ENCODE measurements at places on chromosomes 3 and 15.

- DNase-seq, result peak; percentile 64
These were observed 2.9 kb upstream of the PRRT3 start for GRCh38 chr3:9955067-9955502.

- DNase-seq, result no peak
These were observed 167.6 kb downstream of the SCAPER start for GRCh38 chr15:76737573-76737972.

- DNase-seq, result no peak
These were observed 28.5 kb downstream of the PLXNA1 start for GRCh38 chr3:127011270-127011992.

DNA sequence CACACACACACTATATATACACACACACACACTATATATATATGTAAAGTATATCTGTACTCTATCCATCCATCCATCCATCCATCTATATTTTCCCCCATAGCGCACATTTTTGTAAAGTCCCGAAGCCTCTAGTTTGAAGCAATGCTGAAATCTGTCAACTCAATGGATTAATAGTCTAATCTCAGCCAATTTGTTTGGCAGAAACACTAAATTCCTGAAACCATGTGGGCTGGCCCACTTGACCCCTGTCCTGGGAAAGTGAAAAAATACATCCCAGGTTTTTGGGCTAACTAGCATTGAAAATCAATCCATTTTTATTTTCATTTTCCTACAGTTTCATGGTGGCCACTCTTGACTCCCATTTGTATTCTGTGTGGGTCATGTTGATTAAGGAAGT lies 166.7 kb downstream of the SLCO3A1 start:
- no peak for DNase-seq

GRCh38 chr15:100759698-100760356 lies 119.8 kb upstream of the ALDH1A3 start:
- DNase-seq, result no peak

GRCh38 chr3:149657926-149658743 lies at the start of gene WWTR1:
Gene WWTR1 (minus strand): TSS chr3:149658025. CDS start chr3:149657306, 719 bp downstream.
- DNase-seq, result peak; percentile 88

DNA sequence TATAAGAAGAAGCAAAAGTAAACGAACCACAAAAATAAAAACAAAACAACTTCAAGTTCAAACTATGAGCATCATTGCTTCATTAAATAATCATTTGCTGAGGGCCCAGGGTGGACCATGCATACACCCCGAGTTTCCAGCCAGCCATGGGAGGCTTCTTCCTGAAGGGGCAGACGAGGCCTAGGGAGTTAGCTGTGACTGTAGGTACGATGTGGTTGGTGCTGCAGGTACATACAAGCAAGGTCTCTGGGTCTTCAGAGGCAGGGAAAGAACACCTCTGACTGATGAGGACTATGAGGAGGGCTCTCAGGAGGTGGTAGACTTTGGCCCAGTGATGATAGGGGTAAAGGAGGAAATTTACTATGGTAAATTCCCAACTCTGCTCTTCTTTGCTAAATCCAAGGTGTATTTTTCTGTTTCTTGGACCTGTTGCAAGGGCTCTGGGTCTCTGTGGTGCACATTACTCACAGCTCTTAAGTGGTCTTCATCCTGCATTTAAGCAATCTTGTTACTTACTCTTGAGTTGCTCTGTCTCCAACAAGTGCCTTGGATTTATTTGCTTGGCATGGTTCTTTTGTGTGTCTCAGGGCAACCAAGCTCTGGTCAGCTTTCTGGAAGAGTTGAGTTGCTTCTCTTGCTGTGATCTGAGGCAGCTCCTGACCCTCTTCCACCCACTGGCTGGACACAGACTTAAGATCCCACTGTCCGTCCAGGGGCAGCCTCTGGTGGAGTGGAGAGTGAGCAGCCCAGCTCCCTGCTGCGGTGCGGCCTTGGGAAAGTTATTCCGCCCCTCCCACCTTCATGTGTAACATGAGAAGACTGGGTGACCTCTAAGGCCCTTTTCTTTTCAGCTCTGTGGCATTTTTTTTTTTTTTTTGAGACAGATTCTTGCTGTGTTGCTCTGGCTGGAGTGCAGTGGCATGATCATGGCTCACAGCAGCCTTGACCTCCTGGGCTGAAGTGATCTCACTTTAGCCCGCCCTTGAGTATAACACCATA lies 56.1 kb upstream of the KIF23 start:
- no peak for DNase-seq

DNA sequence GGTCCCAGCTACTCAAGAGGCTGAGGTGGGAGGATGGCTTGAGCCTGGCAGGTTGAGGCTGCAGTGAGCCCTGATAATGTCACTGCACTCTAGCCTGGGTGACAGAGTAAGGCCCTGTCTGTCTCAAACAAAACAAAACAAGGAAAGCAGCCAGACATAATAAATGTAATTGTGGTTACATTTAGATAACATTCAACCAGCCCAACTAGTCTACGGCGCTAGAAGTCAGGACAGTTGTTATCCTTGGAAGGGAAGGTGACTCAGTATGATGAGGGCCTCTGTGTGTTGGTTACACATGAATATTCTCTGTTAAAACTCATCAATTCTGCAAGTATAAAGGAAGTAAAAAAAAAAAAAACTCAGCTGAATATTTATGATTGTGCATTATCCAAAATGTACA lies 27.0 kb upstream of the CSPG5 start:
- DNase-seq, result no peak

DNA sequence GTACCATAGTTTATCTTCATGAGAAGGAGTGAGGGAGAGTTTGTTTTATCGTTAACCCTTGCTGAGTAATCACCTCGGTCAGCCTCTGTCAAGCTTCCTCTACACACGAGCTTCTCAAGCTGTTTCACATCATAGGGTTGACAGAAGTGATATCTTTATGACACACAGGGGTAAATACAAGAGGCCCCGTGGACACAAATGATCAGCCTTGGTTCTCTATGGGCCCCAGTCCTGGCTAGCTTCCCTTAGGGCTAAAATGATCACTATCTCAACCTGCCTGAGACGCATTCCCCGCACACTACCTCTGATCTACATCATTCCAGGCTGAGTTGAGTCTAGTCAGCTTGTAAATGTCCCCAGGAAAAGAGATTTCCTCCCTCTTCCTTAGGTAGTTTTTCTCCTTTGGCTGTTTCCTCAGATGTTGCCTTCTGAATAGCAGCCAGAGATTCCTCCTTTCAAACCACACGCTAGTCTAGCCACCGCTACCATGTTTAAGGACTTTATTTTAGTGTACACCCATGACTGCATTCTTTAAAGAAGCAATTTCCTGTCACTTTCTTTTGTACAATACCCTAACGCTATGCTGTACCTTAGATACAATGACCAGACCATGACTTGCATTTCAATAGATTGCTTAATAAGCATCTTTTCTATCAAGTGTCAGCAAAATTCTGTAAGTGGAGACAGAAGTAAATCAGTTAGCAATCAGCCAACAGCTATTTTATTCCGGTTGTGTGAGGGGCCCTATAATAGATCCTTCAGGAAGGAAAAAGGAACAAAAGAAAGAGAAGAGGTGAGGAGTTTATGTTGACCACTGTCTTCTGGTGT lies 35.1 kb upstream of the PPARG start:
- no peak for DNase-seq

DNA sequence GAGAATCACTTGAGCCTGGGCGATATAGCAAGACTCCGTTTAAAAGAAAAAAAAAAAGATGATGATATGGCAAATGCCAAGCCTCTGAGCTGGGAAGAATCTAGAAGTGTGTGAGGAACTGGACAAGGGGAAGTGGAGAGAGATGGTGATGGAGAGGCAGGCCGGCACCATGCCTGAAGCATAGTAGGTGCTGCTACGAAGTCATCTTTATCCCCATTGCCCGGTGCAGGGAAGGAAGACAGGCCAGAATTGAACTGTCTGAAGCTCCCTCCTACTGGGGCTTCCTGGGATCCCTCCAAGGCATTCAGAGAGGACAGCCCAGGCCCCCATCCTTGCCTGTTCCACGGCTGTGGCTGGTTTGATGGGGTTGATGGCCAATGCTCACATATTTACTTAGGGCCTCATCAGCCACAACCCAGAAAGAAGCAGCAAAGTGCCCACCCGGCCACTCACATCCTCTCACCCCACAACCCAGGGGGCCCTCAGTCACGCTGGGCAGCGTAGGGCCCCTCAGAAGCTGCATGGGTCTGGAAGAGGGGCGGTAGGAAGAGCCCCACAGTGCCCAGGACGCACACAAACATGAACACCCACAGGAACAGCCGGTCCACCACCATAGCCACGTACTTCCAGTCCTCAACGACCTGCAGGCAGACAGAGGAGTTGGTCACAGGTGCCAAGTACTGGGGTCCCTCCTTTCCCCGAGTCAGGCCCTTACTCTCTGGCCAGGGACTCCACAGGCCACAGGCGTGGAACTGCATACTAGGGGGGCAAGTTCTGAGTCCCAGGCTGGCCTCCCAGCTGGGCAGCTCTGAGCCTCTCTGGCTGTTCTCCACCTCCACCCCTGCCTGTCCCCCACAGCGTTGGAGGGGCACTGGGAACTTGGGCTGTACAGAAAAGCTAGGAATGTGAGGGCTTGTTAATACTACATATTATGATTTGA lies 4.1 kb upstream of the CHRNA3 start:
- DNase-seq, result no peak

GRCh38 chr3:161349529-161350312 lies 21.6 kb downstream of the SPTSSB start:
- DNase-seq, result no peak

DNA sequence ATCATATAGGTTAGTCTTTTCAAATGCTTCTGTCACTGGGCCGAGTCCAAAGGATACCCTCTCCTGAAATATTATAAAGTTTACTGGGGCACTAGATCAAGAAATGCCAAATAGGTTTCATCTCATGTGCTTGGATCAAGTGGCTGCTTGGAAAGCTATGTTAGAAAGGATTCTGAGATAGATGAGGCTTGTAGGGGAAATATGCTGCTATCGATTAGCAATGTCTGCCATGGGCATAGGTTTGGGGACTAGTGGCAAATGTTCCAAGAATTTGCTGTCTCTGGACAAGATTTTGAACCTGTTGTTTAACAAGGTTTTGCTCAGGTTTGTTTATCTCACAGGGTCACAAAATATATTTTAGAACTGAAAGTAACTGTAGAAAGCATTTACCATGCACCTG lies 23.0 kb upstream of the UBE2Q2 start:
- no peak for DNase-seq

DNA sequence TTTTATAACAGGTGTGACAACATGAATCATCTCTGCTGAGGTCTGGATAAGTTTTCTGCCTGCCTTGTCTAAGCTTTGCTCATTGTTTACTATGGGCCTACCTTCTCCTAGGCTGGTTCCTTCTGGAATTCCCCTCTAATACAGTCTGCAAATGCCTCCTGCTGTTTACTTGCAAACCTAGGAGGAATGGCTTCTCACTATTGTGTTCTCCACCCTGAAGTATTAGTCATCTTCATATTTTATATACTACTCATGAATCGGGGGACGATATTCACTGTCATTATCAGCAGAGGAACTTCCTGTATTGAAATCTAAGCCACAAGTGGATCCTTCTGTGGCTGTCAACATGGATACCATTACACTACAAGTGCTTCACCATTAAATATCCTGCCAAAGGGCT lies 154.8 kb downstream of the PLCL2 start:
- DNase-seq, result peak; percentile 76
